Stimulated activated CD4-positive, alpha-beta T cell treated with anti-CD3 and anti-CD28 coated beads, Interleukin-12 subunit alpha, Interleukin-12 subunit beta, amount 100 ng/mL, for 4 hours (primary cell): ENCODE measurements at places on chromosomes 11 and 22.
A peak's percentile ranks its signal among the peaks of the same experiment; 100 is the strongest.

DNA sequence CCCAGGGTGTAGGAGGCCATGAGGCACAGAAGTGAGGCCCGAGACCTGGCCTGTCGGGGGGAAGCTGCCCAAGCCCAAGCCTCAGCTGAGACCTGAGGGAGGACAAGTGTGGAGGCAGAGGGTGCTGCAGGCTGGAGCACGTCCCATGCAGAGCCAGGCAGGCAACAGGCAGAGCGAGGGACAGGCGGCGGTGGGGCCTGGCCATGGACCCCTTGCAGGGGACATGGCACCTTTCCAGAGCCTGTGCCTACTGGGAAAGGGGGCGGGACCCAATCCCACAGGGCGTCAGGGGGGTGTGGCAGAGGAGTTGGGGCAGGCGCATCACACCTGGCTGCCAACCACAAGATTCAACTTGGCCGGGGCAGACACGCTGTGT is 4.3 kb downstream of the TNNI2 start:
- DNase-seq: no peak

- no peak for DNase-seq
Measured at GRCh38 chr11:69489031-69489745, 7.7 kb downstream of the LINC01488 start.

DNA sequence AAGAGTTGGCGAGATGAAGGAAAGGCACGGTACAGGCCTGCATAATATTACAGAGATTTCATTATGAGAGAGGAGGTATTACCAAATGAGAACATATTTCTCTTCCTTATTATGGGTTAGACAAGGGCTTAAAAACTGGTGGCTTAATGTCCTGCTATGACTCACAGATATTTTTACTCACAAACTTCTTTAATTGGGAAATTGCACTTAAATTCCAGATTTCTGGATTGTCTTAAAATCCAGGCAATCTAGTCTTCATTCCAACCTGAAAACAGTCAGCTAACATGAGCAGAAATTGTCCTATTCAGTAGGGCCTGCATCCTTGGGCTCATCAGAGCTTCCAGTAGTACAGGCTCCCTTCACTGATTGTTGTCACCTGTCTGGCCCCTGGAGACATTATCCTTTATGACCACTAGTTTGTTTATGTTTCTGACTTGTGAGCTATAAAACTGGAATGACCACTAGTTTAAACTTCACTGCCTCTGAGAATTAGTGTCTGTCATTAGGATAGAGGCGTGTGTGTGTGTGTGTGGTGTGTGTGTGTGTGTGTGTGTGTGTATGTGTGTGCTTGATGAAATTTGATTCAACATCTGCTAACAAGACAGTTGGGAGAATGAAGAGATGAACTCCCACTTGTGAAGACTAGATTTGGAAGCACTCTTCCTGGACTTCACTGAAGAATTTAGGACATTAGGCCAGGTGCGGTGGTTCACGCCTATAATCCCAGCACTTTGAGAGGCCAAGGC is 25.1 kb downstream of the DBX1 start:
- DNase-seq: no peak

DNA sequence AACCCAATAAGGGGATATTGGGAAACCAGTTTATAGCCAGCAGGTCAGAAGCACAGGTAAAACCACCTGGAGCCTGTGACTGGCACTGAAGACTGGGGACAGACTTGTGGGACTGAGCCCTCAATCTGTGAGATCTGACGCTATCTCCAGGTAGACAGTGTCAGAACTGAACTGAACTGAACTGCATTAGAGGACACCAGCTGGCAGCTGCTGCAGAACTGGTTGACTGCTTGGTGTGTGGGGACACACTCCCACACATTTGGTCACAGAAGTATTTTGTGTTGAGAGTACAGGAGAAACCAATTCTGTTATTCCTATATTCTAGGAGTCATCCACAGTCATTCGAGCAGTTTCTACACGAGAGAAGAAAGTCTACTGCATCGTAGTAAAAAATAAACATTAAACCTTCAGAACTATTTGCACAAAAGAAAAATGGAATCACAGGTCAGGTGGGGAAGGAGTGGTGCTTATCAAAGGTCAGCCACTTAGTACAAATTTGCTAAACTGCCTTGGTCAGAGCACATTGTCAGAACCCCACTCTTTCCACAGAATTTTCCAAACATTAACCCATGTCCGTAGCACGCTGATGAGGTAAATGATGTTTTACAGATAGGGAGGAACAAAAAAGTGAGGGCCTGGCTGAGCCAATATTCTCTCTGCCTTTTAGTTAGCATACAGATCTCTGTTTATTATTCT is 77.2 kb downstream of the SIK3 start:
- no peak for DNase-seq

GRCh38 chr11:119094816-119095065 is 6.9 kb downstream of the DPAGT1 start:
- peak; percentile 56 for DNase-seq

GRCh38 chr11:109439684-109440083 is 17.7 kb downstream of the C11orf87 start:
- DNase-seq: no peak
